ENCODE measurements at places on chromosomes 3 and 15.

DNA sequence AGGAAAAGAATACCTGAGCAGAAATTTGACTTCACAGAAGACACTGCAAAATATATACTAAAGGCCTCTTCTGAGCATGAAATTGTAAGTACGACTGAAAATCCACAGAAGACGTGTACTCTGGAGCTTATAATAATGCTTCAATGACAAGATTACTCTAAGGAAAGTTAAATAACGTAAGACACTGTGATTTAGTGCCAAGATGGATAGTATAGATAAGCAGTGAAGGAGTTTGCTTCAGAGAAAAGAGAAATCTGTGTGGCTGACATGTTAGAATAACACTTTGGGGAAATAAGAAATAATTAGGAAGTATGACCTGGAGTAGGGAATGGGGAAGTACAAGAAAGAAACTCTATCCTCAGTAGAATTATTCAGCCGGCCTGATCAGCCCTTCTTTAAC is 28.9 kb downstream of the ALDH1A2 start:
- no peak for DNase-seq

GRCh38 chr3:197281849-197282248 is 16.6 kb downstream of the DLG1 start:
- DNase-seq, result no peak

- peak; percentile 96 for DNase-seq
Observed at GRCh38 chr3:72336821-72337479, 511.3 kb downstream of the SHQ1 start.

DNA sequence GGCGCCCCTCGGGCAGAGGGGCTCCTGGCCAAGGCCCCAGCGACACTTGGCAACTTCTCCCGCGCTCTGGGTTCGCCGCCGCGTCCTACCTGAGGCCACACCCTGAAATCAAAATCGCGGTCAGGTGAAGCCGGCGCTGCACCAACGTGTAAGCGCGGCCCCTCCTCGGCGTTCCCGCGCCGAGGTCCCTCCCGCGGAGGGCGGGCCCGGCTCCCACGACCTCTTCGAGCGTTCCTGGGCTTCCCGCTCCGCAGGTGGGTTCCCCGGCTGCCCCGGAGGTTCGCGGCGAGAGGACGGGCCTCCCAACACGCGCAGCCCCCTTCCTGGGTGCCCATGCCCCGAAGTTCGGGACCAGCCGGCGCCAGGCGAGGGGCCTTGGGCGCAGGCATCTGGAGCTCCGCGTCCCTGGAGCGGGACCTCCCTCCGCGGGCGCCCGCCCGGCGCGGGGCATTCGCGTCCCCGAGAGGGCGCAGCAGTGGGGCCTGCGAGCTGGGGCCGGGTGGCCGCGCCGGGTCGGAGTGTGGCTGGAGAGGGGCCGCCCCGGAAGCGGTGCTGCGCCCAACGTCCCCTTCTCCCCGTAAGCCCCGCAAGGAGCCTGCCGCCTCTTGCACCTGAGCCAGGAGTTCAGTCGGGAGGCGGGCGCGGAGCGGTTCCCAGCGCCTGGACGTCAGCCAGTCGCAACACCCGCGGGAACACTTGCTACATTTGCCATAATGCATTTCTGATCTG is 13.7 kb downstream of the PAK6 start:
- DNase-seq, result peak; percentile 44

- no peak for DNase-seq
Observed at GRCh38 chr15:93105485-93105884, 16.5 kb upstream of the RGMA start.

DNA sequence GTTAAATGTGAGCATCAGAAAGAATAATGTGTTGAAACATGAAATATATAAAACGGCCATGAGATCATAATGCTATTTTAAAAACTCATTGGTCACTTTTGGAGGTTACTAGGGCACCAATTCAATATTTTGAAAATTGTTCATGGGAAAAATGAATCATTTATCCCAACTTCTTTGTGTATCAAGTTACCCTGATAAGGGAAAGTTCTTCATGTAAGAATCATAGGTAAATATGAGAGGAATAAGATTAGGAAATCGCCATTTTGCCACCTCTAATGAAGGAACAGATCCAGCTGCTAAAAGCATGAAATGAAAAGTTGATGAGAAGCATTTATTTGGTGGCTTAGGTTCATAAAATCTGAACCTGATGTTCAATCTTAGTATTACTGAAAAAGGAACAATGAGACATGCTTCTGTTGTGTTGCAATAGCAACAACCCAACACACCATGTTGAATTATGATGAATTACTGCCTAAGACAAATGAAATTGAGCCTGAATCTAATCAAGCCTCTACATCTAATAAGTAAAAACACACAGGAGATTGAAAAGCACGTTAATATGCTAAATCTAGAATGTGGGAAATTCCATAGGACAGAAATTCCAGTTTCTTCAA is 32.5 kb downstream of the ABHD5 start:
- DNase-seq, result no peak

DNA sequence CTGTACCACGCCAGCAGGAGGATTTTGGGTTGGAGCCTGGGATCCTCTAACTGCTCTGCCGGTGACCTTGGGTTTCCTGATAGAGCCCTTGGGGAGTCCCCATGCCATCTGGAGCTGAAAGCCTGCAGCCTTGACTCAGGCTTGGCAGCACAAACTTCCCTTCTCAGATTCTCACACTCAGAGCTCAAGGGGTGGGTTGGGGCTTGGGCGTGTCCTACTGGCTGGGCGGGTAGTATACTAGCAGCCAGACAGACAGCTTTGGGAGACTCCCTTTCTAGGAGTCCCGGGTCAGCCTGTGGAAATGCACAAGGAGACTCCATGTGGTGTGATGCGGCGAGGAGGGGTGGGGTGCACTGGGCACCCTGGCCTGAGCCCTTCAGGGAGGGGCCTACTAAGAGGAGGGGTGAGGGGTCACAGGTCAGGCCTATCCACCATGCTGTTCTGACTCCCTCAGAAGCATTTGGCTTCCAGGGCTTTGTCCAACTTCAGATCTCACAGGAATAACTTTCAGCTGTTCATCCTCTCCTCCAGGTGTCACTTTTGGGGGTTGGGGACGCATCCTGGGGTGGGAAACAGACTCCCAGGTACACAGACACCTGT is 21.6 kb upstream of the PLXNA1 start:
- DNase-seq, result peak; percentile 85

DNA sequence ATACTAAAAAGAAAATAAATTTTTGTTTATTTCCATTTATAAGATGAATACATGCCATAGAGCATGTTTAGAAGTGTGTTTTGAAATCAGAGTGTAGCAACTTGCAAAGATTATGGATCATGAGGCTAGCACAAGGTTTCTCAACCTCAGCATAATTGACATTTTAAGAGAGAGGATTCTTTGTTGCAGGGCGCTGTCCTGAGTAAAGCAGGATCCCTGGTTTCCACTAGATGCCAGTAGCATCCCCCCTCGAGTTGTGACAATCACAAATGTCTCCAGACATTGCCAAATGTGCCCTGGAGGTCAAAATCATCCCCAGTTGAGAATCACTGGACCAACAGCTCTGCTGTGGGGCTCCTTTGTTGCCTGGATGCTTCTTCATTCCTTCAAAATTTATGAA is 128.5 kb upstream of the RBMS3 start:
- no peak for DNase-seq

GRCh38 chr3:72463083-72463482 is 385.2 kb downstream of the SHQ1 start:
- no peak for DNase-seq

DNA sequence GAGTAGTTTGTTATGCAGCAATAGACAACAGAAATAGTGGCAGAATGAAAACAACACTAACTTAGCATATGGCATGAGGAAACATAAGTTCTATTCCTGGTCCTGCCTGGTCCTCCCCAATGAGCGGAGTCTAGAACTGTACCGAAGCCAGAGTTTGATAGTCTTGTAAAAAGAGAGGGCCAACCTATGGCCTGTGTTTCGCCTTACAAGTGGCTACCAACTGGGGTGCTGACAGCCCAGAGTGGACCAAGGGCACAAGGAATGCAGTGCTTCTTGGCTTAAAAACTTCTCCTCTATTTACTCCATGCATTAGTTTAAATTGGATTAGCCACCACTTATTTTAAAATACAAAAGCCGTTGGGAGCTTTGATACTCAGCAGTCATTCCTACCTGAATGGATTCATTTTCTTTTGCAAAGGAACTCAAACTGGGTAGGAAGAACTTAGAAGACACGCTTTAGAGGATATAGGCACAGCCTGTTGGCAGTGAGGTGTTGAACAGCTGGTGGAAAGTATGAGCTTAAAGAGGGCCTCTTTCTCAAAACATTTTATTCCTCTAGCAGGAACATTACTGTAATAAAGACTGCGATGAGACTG is 302.9 kb downstream of the PLCL2 start:
- DNase-seq, result no peak

DNA sequence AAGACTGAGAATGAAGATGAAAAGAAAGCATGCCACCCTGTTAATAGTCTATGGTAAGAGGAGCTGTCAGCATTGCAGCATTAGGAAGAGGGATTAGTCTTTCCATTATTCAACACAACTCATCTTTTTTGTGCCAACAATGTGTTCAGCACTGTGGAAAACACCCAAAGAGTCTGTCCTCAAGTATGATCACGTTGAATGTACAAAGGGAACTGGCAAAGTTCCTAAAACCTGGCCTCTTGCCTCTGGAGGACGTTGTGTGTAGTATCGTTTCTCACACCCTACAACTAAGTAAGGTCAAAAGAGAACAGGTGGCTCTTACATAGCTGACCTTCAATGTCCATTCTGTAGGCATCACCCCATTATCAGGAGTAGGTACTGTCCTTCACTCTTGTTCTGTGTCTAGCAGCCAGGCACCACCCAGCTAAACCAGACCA is 147.9 kb upstream of the THBS1 start:
- DNase-seq, result no peak

DNA sequence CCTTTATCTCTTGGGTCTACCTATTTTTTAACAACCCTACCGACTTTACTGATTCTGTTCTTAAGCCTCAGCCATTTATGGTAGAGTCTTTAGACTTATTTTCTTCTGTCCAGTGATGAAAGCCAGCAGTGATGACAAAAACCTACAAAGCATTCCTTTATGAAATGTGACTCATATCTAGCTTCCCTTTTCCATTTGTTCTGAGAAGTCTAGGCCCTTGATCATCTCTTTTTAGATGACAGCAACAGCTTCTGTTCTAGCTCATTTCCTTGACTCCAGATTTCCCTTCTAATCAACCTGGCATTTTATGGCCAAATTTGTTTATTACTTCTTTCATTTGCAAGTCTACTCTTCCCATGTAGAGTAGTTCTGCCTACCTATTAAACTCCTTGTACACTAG is 36.1 kb downstream of the CFAP44 start:
- peak; percentile 11 for DNase-seq

GRCh38 chr15:31305796-31306425 is 20.7 kb upstream of the KLF13 start:
- no peak for DNase-seq

DNA sequence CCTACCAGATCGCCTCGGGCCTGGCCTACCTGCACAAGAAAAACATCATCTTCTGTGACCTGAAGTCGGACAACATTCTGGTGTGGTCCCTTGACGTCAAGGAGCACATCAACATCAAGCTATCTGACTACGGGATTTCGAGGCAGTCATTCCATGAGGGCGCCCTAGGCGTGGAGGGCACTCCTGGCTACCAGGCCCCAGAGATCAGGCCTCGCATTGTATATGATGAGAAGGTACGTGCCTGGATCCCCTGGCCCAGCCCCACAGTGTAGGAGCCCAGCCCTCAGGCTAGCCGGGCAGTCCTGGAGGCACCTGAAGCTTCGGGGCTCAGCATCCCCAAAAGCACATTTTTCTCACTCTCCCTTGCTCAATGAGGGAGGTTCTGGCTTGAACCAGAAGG is 135.8 kb downstream of the LRRK1 start:
- no peak for DNase-seq

GRCh38 chr15:72136170-72137051 is 18.2 kb downstream of the SENP8 start:
- no peak for DNase-seq

DNA sequence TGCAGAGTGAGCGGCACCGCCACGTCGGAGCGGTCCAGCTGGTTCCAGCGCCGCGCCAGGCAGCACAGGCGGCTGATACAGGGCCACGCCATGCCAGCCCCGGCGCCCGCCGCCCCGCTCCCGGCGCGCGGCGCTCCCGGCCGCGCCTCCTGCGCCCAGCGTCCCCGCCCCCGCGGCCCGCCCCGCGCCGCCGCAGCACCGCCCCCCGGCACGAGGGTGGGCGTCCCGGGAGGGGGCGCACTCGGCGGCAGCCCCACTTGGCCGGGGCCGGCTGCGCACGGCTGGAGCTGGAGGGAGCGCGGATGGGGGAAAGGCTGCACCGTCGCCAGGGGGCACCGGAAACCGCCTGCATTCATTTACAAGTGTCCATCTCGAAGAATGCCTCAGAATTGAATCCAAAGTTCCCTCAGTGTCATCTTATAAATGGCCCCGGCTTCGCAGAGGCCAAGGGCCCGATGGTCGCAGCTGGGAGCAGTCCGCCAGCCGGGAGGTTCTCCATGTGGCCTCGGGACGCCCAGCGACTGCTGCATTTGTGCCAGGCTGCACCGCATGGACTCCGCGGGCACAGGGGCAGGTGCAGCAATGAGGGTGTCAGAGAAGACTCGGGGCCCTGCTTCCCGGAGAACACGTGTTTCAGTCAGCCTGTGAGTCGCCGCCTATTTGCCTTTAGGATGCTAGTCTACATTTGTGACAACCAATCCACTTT is at the start of gene MAP6D1:
MAP6D1 (minus strand) TSS at position 122 of the 706 bp plus-strand sequence; CDS start at position 92, 30 bp downstream.
- DNase-seq, result peak; percentile 69

GRCh38 chr15:70508561-70509281 is 254.6 kb downstream of the UACA start:
- DNase-seq, result no peak

DNA sequence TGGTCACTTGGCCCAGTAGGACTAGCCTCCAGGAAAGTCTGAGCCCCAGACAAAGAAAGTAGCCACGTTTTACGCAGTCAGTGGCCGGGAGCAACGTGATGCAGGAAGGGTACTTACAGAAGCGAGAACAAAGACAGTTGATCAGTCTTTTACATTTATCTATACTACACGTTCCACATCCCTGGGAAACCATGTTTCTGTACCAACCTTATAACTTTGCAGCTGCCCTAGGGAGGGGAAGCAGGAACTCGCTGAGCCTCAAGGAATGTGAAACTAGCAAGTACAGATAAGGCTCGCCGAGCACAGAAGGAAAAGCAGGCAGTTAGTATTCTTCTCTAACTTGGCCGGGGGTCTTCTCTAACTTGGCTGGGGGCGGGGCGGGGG is 3.4 kb upstream of the KNL1 start:
- no peak for DNase-seq

- DNase-seq, result no peak
Observed at GRCh38 chr15:43854801-43855200, 28.0 kb downstream of the WDR76 start.

DNA sequence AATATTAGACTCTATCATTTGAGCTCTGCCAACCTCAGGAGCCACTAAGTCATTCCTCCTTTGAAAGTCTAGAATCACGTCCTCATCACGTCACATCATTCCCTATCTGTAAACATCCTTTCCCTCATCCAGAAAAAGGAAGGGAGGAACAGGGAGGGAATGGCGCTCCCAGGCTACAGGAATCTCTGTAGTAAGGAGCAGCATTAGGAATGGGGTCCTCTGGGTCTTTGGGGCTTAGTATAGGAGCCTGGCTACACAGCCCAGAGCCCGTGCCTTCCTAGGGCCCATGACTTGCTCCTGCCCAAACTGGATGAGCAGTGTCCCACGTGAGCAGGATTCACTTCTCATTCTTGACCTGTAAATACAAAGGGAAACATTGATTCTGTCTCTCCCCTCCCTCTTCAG is 1.6 kb downstream of the TAGLN3 start:
- DNase-seq, result no peak

GRCh38 chr3:138450181-138450580 is 15.8 kb downstream of the ESYT3 start:
- no peak for DNase-seq
